ENCODE measurements at places on chromosomes 5 and 9. TPM values are rescaled to one million over a fixed set of nuclear protein-coding genes. Genes with fewer than 3 reads are reported as not detected.
A peak's percentile ranks its signal among the peaks of the same experiment; 100 is the strongest.

CBY3 gene
- total RNA-seq = not detected

DNA sequence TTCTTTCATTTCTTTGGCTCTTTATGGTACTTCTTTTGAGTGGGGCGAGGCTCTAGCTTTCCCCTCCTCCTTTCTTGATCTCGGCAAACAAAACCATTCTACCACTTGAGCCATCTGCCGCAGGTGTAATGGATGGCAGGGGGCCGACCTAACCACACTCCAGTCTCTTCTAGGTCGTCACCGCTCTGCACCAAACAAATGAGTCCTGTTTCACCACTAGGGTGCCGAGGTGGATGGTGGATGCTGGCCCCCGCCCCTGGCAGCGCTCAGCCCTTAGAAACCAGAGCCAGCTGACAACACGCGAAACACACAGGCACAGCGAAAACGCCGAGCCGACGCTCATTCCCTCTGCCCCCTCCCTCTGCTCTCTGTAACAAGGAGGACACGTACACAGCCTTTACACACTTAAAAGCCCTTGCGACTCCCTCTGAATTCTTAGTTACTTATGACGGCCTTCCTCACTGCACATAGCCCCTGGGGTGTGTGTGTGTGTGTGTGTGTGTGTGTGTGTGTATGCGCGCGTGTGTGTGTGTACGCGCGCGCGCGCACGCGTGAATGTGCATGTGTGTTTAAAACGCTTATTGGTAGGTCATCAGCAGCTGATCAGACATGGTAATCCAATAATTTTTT lies 199.4 kb downstream of the MEF2C start:
- no peak for ATAC-seq

DNA sequence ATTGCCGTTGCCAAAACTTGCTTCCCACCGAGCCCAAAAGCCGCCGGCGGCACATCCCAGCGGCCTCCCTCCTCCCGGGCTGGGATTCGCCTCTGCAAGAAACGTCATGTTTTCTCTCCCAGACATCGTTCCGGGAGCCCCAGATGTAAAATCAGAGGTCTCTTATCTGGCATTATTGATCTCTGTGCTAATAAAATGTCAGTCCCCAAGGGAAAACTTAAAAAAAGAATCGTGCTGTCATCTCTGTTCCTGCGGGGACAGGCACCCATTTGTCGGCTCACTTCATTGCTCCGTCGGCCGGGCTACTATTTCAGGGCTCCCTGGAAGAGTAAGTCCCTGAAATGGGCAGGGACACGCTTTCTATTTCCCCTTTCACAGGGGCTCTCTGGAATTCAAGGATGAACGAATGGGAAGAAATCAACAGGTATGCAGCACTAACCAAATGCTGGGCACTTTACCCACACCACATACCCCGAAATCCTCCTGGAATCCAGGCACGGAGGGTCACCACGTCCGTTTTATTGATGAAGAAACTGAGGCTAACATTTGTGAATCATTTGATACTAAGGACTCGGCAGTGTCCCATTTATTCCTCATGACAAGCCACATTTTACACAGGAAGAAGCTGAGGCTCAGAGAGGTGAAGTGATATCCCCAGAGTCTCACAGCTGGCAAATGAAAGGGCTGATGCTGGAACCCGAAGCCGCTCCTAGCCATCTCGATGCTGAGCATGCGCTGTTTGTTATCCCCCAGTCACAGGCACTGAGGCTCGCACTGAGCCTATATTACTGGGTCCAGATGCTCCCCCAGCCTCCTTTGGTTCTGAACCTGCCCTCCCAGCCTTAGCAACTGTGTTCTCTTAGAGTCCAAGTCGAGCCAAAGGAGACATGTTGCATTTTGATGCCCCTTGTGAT lies 35.7 kb upstream of the MSX2 start:
- ATAC-seq = no peak

DNA sequence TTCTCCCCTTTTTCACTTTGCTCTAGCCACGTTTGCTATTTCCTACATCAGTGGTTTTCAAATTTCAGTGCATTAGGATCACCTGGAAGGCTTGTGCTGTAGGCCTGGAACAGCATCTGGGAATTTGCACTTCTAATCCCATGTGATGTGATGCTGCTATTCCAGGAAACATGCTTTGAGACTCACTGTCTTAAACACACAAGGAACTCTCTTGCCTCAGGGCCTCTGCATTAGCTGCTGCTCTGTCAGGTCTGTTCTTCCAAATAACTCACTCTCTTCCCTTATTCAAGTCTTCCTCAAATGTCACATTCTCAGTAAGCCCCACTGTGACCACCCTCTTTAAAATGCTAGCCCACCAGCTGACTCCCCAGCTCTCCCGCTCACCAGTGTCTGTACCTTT lies 204.0 kb downstream of the DNAH5 start:
- peak; percentile 67 for ATAC-seq

GRCh38 chr5:76716456-76717157 lies 681 bp downstream of the F2R start:
- ATAC-seq = no peak

GRCh38 chr5:103456476-103456875 lies 106.1 kb downstream of the NUDT12 start:
- no peak for ATAC-seq

DNA sequence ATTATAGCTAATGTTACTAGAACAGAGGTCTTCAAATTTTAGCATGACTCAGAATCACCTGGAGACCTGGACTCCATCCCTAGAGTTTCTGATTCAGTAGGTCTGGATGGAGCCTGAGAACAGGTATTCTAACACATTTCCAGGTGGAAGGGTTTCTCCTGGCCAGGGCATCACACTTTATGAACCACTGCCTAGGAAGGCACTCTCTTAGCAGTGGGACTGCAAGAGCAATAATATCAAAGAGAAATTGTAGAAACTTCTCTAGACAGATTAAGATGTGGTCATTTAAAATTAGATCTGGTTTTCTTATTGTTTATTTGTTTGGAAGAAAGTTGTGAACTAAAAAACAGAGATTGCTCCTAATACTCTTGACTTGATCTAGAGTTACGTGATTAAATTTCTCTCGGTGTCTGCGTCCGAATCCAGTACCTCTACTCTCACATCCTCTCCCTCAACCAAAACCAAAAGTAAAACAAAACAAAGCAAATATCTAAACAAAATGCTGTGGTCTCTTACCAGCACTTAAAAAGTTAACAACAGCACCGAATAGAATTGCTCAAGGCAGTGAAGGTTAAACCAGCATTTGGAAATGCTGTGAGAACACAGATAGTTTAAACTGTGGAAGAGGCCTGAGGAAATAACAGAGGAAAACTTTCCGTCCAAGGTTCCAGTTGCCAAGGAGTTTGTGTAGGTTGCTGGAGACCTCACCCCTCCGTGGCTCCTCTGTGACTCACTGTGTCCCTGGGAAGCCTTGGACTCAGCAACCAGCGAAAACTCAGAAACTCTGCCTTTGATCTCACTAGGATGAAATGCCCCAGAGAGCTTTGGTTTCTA lies 193.4 kb downstream of the ARRDC3 start:
- no peak for ATAC-seq

- no peak for ATAC-seq
These were observed 49.3 kb downstream of the F2R start for GRCh38 chr5:76765249-76765648.

DNA sequence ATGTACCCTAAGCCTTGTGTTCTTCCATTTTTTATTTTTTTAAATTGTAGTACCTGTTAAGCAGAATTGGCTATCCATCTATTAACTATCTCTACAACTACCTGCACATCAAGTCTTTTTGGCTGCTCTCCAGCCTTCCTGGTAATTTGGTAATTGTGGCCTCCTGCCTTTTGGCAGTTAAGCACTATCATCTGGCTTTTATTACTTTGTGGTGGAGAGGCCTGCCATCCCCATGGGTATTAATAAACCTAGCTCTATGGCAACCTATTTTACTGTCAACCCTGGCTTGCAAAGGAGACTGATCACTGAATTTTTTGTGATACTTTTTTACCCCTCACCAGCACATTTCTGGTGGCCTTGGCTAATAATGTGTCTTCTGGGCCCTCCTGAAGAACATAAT lies 20.5 kb downstream of the SELENOP start:
- ATAC-seq = no peak

DNA sequence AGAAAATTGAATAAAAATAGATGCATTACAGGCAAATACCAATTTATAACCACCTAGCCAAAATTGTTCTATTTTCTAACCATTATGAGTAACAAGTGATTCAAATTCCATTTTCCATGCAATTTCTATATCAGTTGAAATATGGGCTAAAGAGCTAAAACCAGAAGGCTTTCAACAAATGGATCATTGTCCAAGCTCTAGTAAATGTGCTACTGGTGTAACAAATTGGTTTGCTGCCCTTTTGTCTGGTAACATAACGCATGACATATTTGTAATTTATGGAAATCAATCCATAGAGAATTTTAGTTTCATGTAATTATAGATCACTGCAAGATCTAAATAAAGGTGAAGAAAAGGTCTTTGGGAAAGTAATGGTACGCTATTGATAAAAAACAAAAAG lies 708.0 kb upstream of the GRAMD2B start:
- ATAC-seq = no peak

TRPM6 gene
- total RNA-seq = 1.2 TPM

DNA sequence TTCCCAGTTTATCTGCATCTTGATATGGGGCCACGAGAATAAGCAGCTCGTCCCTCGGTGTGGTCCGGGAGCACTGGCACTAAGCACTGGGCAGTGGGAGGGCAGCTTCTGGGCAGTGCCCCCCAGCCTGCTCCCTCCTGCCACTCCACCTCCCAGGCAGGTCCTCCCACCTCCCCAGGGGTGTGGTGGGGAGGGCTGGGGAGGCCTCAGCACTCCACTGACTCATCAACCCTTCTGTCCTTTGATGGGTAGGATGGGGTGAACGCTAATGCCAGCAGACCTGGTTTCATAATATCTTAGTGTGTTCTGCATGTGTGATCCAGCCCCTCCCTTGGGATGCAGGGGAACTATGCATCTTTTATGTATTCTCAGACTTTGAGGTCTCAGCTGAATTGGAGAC lies 62.2 kb upstream of the GNE start:
- peak; percentile 86 for ATAC-seq

All from esophagus mucosa (tissue), 1 donor.